ENCODE measurements at places on chromosomes 7 and 10.

- no peak for DNase-seq
These were observed 22.3 kb downstream of the ADAMTS14 start for GRCh38 chr10:70694418-70695141.

DNA sequence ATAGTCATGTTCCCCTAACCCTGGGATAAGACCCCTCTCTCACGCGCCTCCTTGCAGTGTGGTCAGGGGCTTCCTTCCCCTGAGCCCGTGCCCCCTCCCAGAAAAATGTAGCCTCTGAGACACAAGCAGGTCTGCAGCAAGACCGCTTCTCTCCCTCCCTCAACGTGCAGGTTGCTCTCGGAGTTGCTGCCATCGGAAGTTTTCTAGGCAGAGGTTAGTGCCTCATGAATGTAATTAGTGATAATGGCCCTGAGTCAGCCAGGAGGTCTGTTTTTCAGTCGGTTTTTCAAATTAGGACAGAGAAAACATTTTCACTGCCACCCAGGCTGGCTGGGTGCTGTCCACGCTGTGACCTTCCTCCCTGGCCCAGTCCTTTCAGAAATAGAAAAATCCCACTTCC lies 43.2 kb upstream of the PRLHR start:
- no peak for DNase-seq

DNA sequence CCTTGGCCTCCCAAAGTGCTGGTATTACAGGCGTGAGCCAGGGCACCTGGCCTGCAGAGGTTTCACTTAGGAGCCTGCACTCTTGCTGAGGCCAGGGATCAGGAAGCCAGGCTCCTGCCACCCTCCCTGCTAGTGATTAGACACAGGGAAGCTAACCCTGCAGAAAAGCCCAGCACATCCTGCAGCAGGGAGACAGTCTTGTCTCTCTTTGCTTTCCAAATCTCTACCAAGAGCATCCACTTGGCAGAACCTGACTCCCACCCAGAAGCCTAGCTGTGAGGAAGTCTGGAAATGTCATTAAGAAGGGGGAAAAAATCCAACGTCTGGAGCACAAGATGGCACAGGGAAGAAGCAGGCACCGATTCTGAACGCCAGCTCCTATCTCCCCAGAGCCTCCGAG lies 8.0 kb upstream of the FAM171A1 start:
- no peak for DNase-seq

GRCh38 chr10:43076876-43077420 lies at the start of gene RET:
Gene RET (plus strand): TSS chr10:43077069. CDS start chr10:43077259, 190 bp downstream.
- DNase-seq: peak; percentile 71

DNA sequence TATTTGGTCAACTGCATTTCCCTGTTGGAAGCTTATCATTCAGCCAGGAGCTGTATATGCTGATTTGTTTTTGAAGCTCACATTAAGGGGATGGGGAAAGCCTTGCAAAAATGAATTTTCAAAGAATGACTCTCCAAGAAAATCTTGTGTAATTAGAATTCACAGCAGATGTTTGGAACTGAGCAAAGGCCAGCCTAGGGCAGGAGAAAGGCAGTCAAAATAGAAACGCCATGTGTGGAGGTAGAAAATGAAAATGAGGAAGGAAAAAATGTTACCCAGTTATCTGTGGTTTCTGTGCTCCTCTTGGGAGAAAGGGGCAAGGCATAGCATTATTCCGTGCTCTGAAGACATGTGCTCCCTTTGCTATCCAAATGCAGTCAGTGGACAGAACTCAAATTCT lies 93.5 kb downstream of the NRP1 start:
- no peak for DNase-seq

DNA sequence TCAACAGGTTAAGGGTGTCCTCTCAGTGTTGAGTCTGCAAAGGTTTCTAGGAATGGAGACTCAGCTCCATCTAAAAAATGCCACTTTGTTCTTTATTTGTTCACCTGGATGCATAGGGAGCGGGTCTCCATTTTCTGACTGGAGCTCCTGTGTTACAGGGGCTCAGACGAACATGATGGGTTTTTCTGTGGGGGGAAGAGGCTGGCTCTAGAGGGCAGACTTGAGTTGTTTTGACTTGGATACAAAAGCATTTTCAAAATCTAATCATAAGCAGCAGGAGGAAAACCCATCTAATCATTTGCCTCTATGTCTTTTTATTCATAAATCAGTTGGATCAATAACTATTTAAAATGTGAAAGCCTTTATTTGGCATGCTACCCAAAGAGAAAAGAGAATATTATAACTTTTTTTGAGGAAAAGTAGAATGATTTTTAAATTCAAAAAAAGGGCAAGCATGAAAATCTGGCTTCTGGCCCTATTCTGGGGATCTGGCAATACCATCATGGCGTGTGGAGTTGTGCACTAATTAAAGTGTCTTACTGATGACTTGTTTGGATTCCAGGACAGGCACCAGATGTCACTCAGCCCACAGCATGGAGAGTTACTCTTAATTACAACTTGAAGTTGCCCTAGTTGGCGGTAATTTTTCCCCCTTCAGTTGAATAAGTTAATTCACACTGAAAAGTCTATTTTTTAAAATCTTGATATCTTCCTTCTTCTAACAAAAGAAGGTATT lies 594.9 kb downstream of the REEP3 start:
- DNase-seq: no peak
